ENCODE measurements at places on chromosomes 6 and 20. TPM values are rescaled to one million over a fixed set of nuclear protein-coding genes. Genes with fewer than 3 reads are reported as not detected.

Gene KIAA1755
- total RNA-seq: not detected

Gene TNFRSF21
- 0.23 TPM for total RNA-seq

Gene ANKRD66
- not detected for total RNA-seq

Gene GPR63
- 1.9 TPM for total RNA-seq

Gene MPIG6B
- not detected for total RNA-seq

Gene SLC17A4
- not detected for total RNA-seq

Gene PDYN
- total RNA-seq: not detected

Gene CST1
- not detected for total RNA-seq

Gene HRH3
- total RNA-seq: not detected

DNA sequence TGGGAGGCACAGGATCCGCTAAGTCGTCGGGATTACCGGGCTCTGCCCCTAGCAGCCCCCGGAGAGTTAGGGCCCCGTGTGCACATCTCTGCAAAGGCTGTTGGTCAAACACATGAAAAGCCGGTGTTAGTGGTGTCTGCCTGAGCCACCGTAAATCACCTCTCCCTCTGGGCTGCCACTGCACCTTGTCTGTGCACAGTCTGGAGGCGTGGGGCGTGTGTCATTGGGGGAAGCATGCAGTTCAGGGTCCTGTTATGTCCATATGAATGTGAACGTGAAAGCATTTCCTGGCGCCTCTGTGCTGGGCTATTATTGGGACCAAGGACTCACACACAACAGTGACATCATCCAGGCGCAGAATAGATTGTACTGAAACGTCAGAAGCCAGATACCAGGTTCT is 305.6 kb downstream of the NRN1 start:
- DNase-seq: no peak

GRCh38 chr6:144777249-144777648 is 492.1 kb downstream of the UTRN start:
- no peak for DNase-seq

DNA sequence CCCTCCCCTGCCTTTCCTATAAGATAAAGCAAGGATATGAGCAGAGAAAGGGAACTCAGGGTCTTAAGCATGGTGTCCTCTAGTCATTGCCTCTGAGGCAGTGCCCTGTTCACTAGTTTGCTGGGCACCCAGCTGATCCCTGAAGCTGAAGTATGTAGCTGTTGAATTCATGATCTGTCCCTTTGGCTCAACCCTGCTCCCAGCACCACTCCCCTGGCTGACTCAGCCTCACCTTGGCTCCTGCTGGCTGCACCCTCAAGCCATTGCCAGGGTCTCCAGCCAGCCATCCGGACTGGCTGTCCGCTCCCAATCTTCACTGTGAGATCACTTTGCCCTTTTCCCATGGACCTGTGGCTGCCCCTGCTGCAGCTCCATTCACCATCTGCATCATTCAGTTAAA is 25.9 kb upstream of the UST start:
- no peak for DNase-seq

GRCh38 chr20:31908424-31908823 is 38.0 kb downstream of the TTLL9 start:
- DNase-seq: no peak

- DNase-seq: peak; percentile 54
These were observed 8.5 kb downstream of the SYNGAP1 start for GRCh38 chr6:33428224-33428965.

DNA sequence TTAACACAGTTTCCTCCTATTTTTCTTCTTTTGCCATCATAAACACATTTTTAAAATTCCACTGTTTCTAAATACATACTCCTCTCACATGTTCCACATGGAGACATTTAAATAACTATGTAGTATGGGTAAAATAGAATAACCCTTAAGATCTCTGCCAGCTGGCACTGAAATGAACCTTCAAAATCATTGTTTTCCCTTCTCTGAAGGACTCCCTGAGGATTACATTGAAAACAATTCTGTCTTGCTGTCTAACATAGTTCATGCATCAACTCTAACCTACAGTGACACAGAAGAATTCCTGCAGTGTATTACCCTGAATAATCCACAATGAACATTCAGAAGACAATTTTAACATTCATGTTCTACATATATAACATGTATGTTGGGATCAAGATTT is 1361.8 kb upstream of the CITED2 start:
- no peak for DNase-seq

DNA sequence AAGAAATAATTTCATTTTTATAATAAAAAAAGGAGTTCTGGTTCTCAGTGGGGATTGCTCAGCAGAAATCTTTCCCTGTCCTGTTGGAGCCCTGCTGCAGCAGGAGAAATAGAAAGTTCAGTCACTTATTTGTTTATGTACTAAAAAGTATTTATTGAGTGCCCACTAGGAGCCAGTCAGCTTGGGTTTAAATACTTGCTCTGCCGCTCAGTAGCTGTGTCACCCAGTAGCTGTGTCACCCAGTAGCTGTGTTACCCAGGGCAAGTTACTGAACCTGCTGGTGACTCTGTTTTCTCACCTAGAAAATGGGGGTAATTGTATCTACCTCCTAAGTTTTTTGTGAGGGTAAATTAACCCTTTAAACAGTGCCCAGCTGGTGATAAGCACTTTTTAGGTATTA is 32.9 kb downstream of the FOXF2 start:
- DNase-seq: no peak

DNA sequence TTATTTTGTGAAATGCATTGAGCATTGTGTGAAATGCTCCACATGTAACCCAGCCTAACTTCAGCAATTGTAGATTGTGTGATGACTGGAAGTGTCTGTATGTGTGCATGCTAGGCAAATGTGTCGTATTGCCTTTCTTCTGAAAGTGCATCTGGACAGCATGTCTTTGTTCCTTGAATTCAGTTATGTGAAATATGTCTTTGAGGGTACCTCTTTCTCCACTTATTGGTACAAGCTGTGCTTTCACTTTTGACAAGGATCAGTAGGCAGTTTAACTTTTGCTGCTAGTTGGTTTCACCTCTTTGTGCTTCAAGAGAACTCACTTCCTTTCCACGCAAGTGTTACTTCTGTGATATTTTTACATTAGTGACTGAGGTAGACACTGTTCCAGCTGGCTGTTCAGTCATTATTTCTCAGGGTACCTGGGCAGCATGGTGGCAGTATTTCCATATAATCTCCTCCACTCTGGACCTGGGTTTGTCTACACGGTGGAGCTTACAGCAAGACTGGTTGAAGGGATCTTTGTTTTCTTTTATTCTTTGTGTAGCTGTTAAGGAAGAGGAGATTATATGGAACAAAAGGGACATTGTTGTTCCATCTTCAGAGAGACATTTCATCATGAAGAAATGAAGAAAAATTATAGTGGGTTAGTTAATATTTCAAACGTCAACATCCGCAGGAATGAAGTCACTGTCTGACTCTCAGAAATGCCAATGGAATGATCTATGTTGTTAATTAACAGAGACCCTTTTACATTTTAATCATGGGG is 175.4 kb downstream of the UTRN start:
- peak; percentile 4 for DNase-seq

DNA sequence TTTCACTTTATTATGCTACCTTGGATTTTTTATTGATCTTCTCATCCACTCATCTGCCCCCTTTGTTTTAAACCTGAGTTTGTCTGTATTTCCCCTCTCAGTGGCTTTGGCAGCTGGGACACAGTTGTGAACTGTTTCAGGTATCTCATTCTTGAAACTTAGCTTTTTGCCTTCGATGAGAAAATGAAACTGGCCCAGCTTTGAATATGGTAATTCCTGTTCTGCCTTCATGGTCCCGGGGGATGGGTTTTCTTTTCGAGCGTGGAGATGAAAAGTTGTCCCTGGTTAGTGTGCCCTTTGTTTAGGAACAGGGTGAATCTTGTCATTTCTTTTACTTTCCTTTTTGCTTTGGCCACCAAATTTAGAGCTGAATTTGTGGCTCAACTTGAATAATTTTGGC is 25.6 kb downstream of the DHX35 start:
- DNase-seq: no peak

- DNase-seq: no peak
These were observed 481.5 kb upstream of the HSF2 start for GRCh38 chr6:121917834-121918559.

DNA sequence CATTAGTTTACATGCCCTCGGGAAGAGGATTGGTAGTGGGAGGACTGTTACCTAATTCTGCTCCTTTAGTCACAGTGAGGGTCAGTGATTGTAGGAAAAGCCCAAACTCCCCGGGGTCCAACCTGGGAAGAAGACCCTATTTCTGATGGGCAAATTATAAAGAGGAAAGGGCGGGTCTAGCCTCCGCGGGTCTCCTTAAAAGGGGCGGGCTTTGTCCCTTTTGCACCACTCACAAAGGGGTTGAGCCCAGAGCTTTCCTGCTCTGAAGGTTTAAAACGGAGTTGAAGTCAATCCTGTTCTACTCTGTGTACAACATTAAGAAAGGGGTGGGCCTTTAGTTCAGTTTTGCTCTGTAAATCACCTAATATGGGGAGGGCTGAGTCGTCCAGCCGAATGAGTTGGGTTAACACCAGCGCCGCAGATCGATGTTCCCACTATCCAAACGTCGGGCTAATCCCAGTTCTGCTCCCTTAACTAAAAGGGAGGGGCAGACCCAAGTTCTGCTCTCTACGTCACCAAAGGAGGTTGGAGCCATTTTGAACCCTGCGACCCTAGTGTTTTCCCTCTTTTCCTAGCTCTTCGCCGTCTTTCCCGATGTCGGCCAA is 920 bp upstream of the RNF5 start:
- DNase-seq: no peak

DNA sequence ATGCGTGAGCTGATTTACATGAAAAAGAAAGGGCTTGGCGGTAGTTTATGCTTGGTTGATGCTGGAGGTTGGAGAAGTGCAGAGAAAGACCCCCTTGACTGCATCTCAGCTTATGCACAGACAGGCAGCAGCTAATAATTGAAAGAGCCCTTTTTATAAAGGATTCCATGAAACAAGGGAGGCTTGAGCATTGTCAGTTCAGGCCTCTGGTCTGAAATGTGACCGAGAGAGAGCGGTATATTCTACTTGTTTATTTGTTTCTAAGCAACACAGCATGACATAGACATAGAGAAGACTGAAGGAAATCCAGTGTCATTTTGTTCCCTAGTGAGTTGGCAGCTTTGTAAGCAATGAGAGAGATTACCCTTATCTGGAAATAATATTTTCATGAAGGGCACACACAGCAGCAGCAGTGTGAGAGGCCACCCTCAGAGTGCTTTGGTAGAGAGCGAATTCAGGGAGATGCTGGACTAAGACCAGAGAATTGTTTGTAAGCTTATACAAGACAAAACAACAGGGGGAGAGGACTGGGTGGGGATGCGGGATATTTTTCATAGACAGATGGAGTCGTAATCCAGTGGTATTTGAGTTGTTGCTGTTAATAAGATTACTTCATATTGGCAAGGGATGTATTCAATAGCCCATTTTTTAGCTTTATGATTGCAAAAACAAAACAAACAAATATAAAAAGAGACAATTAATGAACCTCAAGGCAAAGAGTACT is 34.6 kb upstream of the LAMA2 start:
- no peak for DNase-seq

DNA sequence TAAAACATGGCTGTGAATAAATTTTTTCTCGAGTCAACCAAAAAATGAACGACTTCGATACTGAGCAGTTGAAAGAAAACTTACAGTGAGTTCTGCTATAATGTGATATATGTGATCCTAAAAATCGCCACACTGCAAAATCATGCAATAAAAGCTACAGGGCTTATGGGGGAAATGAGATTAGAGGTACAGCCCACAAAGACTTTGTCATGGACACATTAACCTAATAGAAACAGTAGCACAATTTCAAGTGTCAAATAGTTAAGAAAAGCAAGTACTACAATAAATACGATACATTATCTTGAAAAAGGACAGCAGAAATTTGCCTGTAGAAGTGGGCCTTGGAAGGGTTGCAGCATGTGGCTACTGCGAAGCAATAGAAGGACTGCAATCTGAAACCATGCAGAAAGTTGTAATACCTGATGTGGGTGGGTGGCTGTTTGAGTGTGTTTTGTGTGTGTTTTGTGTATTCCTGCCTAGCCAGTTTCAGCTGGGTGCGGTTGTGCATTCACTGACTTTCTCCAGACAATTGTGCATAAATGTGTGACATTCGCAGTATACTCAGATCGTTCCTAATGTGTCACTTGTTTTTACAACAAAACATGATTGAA is 79.1 kb downstream of the RPP40 start:
- no peak for DNase-seq

- DNase-seq: peak; percentile 62
These were observed 999 bp upstream of the EHMT2 start for GRCh38 chr6:31898383-31899011.

DNA sequence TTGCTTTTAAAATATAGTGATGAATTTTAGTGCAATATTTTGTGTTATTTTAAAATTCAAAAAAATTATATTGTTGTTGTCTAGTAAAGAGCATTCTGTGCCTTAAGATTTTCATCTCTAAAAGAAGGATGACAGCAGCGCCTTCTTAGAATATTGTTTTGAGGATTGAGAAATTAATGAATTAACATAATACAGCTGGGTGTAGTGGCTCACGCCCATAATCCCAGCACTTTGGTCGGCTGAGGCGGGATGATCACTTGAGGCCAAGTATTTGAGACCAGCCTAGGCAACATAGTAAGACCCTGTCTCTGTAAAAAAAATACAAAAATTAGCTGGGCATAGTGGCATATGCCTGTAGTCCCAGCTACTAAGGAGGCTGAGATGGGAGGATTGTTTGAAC is 6.8 kb downstream of the TIAM2 start:
- no peak for DNase-seq

DNA sequence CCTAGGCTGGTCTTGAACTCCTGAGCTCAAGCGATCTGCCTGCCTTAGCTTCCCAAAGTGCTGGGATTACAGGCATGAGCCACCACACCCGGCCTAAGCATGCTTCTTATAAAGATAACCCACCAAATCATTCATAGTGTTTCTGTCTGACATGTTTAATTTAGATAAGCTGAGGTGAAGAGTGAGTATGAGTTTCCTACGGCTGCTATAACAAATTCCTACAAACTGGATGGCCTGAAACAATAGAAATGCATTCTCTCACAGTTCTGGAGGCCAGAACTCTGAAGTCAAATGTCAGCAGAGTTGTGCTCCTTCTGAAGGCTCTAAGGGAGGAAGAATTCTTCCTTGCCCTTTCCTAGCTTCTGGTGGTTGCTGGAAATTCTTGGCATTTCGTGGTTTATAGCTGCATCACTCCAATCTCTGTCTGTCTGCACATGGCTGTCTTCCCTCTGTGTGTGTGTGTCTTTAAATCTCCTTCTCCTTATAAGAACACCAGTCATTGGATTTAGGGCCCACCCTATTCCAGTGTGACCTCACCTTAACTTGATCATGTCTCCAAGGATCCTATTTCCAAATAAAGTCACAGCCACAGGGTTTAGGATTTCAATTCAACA is 29.9 kb downstream of the MAPK13 start:
- no peak for DNase-seq

DNA sequence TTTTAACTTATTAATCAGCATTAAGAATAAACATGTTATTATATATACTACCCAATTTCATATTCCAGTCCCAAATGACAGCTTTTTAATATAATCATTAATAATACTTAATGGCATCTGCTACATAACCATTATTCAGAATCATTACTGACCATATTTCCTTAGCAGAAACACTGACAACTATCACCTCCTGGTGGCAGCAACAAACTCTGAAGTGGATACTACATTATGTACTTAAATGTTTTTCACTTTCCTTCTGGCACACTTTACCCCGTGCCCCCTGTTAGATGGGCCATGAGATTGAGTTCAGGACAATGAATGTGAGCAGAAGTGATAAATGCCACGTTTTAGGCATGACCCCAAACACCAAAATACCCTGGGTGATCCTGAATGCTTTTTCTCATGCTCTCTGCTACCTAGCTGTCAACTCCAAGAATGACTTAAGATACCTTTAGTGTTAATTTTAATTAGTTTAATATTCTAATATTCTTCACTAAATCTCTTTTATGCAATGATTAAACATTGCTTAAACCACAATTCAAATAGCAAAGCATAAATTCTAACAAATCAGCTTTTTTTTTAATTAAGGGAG is 77.1 kb downstream of the LMBRD1 start:
- DNase-seq: no peak
